Activated T-cell treated with anti-CD3 and anti-CD28 coated beads, Interleukin-2, amount 50 U/mL, for 72 hours (primary cell): ENCODE measurements at places on chromosomes 7 and 10. TPM values are rescaled to one million over a fixed set of nuclear protein-coding genes. Genes with fewer than 3 reads are reported as not detected.

- H3K4me3 ChIP-seq: no peak overlapping the region
- no peak for DNase-seq
- H3K4me1 ChIP-seq: no peaks in the 10 kb centered on the region
- no peaks in the 10 kb centered on the region for H3K36me3 ChIP-seq
- H3K27me3 ChIP-seq: no peaks in the 10 kb centered on the region
- H3K27ac ChIP-seq: no peak overlapping the region
Observed at GRCh38 chr7:123241809-123242208, 42.0 kb upstream of the SLC13A1 start.

- H3K4me3 ChIP-seq: no peak overlapping the region
Observed at GRCh38 chr10:6621536-6621935, 41.5 kb upstream of the PRKCQ start.

GRCh38 chr7:50822110-50822509, 39.4 kb upstream of the GRB10 start:
- no peaks in the 10 kb centered on the region for H3K36me3 ChIP-seq
- DNase-seq: no peak
- H3K27me3 ChIP-seq: peaks cover 7% of the 10 kb centered on the region
- H3K4me1 ChIP-seq: peaks cover 9% of the 10 kb centered on the region

The ANXA8 gene
- total RNA-seq: not detected

DNA sequence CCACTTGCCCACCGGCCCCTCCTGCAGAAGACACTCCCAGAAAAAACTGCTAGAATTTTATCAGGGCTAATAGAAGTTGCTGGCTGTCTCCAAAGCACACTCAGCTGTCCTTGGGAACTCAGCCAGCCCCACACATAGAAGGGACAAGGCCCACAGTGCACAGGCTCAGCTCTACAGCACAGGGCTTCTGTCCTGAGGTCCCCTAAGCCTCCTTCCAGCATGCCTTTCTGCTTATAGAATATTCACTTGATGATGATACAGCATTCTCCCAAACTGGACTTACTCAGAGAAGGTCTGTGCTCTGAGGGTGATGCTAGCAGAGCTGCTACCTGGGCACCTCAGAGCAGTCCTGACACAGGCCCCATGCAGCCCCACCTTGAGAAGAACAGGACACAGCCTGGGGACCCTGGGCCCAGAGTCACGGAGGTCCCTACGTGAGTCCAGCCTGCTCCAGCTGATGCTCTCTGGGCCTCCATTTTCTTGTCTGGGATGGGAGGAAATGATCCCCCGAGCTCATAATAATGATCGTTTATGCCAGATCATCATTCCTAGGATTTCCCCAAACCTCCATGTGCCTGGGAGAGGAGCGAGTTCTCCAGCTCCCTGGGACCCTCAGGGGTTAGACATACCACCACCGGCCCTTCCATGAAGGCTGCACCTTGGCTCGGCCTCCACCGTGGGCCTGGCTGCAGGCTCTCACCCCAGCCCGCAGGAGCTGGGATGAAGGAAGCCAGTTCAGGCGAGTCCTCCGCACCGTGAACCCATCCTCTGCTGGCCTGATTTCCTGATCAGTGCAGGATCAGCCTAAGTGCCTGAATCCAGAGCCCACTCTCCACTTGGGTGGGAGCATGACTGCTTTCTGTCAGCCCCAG, 145.6 kb downstream of the ZNF248 start:
- no peak overlapping the region for H3K4me3 ChIP-seq
- H3K27ac ChIP-seq: no peak overlapping the region

GRCh38 chr10:95830044-95830443, 74.1 kb downstream of the ENTPD1 start:
- no peaks in the 10 kb centered on the region for H3K36me3 ChIP-seq
- H3K27ac ChIP-seq: no peak overlapping the region
- H3K27me3 ChIP-seq: no peaks in the 10 kb centered on the region
- H3K4me1 ChIP-seq: peaks cover 49% of the 10 kb centered on the region

DNA sequence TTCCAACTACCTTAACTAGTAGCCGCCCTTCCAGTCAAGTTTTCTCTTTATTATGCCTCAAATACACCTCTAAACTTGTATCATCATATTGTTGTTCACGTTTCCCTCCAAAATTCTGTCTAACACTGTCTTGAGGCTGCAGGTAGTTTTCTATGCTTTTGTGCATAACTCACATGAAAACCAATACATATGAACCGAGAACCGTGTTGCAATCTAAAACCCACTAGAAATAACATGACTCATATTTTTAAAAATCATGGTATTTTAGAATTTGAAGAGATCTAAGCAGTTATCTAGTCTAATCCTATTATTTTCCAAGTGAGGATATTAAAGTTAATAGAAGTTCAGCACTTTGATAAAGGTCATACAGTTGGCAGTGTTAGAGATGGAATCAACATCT, 18.2 kb downstream of the LIPF start:
- no peaks in the 10 kb centered on the region for H3K36me3 ChIP-seq
- H3K27ac ChIP-seq: no peak overlapping the region
- H3K4me1 ChIP-seq: no peaks in the 10 kb centered on the region
- peaks cover 7% of the 10 kb centered on the region for H3K27me3 ChIP-seq

GRCh38 chr10:33947544-33947943, 613.1 kb upstream of the NRP1 start:
- no peak overlapping the region for H3K27ac ChIP-seq
- no peaks in the 10 kb centered on the region for H3K36me3 ChIP-seq
- no peak overlapping the region for H3K4me3 ChIP-seq
- DNase-seq: no peak
- no peaks in the 10 kb centered on the region for H3K4me1 ChIP-seq

The GFRA1 gene
- total RNA-seq: not detected

The FRA10AC1 gene
- total RNA-seq: 40.7 TPM

DNA sequence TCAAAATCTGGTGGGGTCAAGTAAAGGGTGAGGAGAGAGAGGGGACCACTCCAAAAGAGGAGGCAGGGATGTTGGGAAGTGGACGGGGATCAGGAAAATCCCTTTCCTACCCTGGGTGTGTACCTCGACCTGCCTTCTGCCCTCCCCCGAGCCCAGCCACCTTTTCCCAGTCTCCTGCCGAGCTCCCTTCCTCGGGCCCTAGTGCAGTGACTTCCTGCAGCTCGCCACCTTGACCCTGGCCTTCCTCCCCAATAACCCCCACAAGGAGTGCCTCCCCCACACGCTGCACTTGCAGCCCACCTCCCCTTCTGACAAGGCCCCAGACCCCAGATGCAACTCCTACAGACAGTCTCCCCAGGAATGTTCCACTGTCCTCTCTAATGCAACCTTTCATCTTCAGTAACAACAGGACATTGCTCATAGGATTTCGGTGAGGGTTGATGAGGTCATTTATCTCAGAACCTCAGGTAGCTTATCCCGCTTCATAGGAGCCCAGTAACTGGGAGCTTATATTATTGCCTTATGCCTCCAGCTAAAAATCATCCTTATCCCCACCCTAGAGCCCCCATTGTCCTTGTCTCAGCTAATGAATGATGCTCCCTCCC, 90.1 kb downstream of the MKI67 start:
- H3K27ac ChIP-seq: no peak overlapping the region
- peaks cover 15% of the 10 kb centered on the region for H3K4me1 ChIP-seq
- no peak overlapping the region for H3K4me3 ChIP-seq
- H3K27me3 ChIP-seq: no peaks in the 10 kb centered on the region
- H3K36me3 ChIP-seq: no peaks in the 10 kb centered on the region

- no peaks in the 10 kb centered on the region for H3K4me1 ChIP-seq
- no peak overlapping the region for H3K27ac ChIP-seq
- no peaks in the 10 kb centered on the region for H3K36me3 ChIP-seq
- no peak for DNase-seq
- H3K4me3 ChIP-seq: no peak overlapping the region
Observed at GRCh38 chr7:115631782-115632181, 398.8 kb downstream of the TFEC start.

- no peak overlapping the region for H3K4me3 ChIP-seq
- no peak for DNase-seq
- H3K27me3 ChIP-seq: no peaks in the 10 kb centered on the region
- H3K4me1 ChIP-seq: no peaks in the 10 kb centered on the region
- peaks cover 1% of the 10 kb centered on the region for H3K36me3 ChIP-seq
Observed at GRCh38 chr7:18874880-18875279, 242.6 kb downstream of the TWIST1 start.

GRCh38 chr7:111473449-111474198, 88.7 kb downstream of the IMMP2L start:
- H3K4me3 ChIP-seq: no peak overlapping the region
- DNase-seq: no peak
- peaks cover 6% of the 10 kb centered on the region for H3K36me3 ChIP-seq
- H3K27me3 ChIP-seq: no peaks in the 10 kb centered on the region

The GNGT1 gene
- not detected for total RNA-seq

- H3K4me1 ChIP-seq: peaks cover 42% of the 10 kb centered on the region
- no peak overlapping the region for H3K27ac ChIP-seq
- no peak overlapping the region for H3K4me3 ChIP-seq
- H3K27me3 ChIP-seq: no peaks in the 10 kb centered on the region
Observed at GRCh38 chr7:114885836-114886235, 36.1 kb upstream of the MDFIC start.

The FGFR2 gene
- total RNA-seq: not detected

DNA sequence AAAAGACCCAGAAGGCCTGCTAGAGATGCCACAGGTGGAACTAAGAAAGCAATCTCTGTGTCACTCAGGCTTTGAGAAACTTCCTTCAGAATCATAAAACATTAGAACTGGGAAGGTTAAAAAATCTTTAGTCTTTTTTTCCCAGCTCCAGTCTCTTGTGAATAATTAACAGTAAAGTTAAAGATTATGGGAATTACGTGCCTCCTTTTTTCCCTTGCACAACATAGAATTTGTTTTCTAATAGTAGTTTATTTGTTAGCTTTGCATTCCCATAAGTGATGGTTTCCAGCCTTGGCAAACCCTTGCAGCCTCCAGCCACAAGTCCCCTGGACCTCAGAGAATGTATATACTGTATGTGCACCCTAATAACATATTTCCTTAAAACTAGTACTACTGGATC, 128.3 kb downstream of the TPST1 start:
- no peak overlapping the region for H3K27ac ChIP-seq
- H3K27me3 ChIP-seq: no peaks in the 10 kb centered on the region
- no peak for DNase-seq
- H3K36me3 ChIP-seq: peaks cover 10% of the 10 kb centered on the region
- no peaks in the 10 kb centered on the region for H3K4me1 ChIP-seq
- H3K4me3 ChIP-seq: no peak overlapping the region

GRCh38 chr7:3673524-3673923, 372.5 kb downstream of the SDK1 start:
- no peaks in the 10 kb centered on the region for H3K36me3 ChIP-seq
- H3K27ac ChIP-seq: no peak overlapping the region
- peak; percentile 46 for DNase-seq
- no peaks in the 10 kb centered on the region for H3K27me3 ChIP-seq
- no peak overlapping the region for H3K4me3 ChIP-seq

The SPDYE16 gene
- total RNA-seq: 0.58 TPM

The CADPS2 gene
- total RNA-seq: not detected

DNA sequence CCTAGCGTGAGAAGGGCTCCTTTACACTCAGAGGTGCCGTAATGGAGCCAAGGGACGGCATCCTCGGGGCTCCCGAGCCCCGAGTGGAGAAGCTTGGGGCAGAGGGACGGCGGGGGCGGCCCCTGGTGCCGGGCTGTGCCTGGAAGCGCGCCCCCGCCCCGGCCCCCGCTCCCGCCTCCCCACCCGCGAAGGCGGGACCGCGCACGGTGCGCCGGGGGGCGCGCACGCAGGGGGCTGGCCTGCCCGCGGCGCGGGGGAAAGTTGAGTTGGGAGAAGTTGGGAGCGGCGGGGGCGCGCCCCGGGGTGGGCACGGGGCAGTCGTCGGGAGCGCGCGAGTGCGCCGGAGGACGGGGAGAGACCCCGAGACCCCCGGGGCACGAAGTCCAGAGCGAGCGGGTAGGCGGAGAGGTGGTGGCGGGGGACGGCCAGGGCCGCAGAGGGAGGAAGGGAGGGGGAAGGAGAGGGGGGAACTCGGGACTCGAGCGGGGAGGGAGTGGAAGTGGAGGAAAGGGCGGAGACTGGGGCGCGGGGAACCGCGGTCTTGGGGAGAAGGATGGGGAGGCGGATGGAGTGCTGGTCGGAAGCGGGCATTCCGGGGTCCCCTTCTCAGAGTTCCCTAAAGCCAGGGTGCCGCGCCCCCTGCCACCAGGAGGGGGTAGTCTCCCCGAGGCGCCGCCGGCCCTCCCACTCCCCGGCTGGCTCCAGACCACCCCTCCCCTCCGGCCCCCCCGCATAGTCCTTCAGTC, at the start of gene SLC4A2:
TSS of gene SLC4A2 (plus strand) at position 223 of the 746 bp plus-strand sequence. CDS start 2,399 bp downstream, outside the sequence.
- H3K4me1 ChIP-seq: peaks cover 41% of the 10 kb centered on the region
- H3K36me3 ChIP-seq: peaks cover 2% of the 10 kb centered on the region
- peak within 1 kb of the TSS; percentile 96 for H3K27ac ChIP-seq
- H3K4me3 ChIP-seq: peak within 1 kb of the TSS; percentile 98
- DNase-seq: peak; percentile 84

The SDK1 gene
- total RNA-seq: 6.1 TPM

The NKX1-2 gene
- not detected for total RNA-seq

DNA sequence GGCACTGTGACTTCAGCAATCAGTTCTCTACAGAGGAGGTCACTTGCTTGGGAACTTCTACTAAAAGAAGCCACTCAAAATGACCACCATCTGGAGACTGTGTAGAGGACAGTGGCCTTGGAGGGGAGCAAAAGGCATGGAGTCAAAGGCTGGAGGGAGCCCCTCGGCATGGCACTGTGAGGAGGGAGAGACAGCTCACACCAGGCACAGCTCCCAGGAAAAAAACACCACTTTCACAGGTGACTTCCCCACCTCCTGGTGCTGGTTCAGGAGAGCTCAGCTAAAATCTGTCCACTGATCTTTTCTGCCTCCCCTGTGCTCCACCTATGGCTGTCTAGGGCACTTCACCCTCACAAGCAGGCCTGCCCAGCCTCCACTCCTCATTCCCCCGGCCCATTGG, 649.4 kb upstream of the MGMT start:
- H3K27ac ChIP-seq: no peak overlapping the region
- H3K36me3 ChIP-seq: no peaks in the 10 kb centered on the region
- no peak overlapping the region for H3K4me3 ChIP-seq
- no peak for DNase-seq

GRCh38 chr7:134429481-134429880, 29.4 kb downstream of the AKR1B1 start:
- no peaks in the 10 kb centered on the region for H3K36me3 ChIP-seq
- no peak for DNase-seq
- no peak overlapping the region for H3K4me3 ChIP-seq
- H3K27me3 ChIP-seq: no peaks in the 10 kb centered on the region
- H3K27ac ChIP-seq: no peak overlapping the region
- peaks cover 16% of the 10 kb centered on the region for H3K4me1 ChIP-seq

DNA sequence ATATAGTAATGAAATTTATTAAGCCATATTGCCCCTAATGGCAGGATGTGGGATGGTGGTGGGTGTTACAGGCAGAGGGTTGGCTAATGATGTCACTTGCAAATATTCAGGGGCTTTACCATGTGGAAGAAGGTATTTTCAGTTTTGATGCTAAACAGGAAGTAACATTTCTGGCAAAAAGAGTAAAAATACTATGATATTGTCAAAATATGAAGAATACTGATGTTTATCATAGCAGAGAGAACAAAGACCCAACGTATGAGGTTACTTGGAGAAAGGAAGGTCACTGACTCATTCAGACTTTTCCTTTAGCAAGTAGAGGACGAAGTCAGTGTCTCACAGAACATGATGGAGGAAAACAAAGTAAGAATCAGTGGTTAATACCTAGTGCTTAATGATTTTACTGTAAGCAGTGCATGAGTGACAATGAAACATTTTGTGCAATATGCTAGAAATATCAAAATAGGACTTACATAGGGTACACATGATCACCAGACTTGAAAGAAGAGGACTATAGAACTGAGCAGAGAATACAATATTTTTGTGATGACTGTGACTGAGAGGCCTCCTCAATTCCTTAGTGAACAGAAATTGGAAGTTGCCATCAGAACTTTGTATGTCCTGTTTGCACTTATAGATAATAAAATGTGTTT, 89.7 kb upstream of the STEAP4 start:
- H3K4me1 ChIP-seq: peaks cover 11% of the 10 kb centered on the region
- DNase-seq: no peak
- H3K27me3 ChIP-seq: peaks cover 5% of the 10 kb centered on the region
- no peak overlapping the region for H3K4me3 ChIP-seq
- H3K27ac ChIP-seq: no peak overlapping the region
